Amygdala (tissue), 56 donors: ENCODE measurements at places on chromosomes 16 and 17.

DNA sequence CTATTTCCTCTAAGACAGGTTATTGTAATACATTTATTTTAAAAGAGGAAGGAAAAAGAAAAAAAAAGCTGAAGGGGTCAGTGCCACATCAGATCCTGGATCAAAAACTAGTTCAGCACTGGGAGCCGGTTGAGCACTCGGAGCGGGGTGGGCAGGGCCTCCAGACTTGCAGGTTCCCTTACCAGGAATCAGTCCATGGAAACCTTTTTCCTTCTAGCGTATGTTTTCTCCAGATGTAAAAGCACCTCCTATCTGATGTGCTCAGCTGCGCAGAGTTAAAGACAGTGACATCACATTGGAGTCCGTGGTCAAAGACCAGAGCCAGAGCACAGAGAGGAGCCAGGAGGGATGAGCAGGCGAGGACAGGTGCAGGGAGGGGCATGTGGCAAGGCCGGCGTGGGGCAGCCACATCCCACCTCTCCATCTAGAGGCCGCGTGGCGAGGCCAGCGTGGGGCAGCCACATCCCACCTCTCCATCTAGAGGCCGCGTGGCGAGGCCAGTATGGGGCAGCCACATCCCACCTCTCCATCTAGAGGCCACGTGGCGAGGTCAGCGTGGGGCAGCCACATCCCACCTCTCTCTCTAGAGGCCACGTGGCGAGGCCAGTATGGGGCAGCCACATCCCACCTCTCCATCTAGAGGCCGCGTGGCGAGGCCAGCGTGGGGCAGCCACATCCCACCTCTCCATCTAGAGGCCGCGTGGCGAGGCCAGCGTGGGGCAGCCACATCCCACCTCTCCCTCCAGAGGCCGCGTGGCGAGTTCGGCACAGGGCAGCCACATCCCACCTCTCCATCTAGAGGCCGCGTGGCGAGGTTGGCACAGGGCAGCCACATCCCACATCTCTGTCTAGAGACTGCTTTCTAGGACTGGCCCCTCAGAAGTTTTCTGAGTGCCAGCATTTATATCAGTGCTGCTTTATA lies 166.8 kb upstream of the CHMP6 start:
- DNase-seq: no peak

DNA sequence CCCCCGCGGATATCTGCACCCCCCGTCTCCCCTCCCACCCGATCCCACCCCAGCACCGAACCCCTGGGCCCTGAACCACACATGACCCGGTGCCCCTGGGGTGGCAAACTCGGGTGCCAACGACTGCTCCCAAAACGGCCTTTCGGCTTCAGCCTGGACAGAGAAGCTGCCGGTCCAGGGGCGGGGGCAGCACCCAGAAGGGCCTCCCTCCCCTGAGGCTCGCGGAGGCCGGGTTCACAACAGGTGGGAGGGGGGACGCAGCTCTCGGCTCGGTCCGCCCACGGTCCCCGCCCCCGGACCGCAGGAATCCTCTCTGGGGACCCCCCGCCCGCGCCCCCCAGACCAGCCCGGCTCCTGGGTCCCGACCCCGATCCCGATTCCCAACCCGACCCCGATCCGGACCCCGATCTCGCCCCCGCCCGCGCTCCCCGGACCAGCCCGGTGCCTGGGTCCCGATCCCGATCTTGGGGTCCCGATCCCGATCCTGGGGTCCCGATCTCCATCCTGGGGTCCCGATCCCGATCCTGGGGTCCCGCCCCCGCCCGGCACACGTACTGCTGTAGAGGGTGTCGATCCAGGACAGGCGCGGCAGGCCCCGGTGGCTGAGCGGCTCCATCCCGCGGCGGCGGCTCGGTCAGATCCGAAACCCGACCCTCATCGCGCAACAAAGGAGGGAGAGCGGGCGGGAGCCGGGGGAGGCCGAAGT lies 516 bp downstream of the ABR start:
- DNase-seq: no peak

DNA sequence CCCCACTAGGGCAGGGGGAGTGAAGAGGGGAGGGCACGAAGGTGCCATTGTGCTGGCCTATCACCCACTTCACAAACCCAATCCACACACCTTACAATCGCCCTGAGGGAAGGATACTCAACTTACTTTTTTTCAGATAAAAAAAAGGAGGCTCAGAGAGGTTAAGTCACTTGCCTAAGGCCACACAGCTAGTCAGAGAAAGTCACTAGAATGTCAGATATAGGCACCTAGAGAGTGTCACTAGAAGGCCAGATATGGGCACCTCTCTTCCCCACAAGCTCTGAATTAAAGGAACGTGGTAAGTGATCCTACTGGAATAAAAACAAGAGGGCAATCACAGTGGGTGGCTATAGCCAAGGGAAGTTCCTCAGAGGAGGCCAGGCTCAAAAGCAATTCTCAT lies 204.5 kb upstream of the ASIC2 start:
- no peak for DNase-seq

- DNase-seq: no peak
Measured at GRCh38 chr16:4064950-4065352, 51.3 kb downstream of the ADCY9 start.

- DNase-seq: no peak
Measured at GRCh38 chr17:11880714-11881113, 116.6 kb downstream of the ZNF18 start.

GRCh38 chr16:54000361-54000760 lies 286.2 kb downstream of the IRX3 start:
- no peak for DNase-seq

DNA sequence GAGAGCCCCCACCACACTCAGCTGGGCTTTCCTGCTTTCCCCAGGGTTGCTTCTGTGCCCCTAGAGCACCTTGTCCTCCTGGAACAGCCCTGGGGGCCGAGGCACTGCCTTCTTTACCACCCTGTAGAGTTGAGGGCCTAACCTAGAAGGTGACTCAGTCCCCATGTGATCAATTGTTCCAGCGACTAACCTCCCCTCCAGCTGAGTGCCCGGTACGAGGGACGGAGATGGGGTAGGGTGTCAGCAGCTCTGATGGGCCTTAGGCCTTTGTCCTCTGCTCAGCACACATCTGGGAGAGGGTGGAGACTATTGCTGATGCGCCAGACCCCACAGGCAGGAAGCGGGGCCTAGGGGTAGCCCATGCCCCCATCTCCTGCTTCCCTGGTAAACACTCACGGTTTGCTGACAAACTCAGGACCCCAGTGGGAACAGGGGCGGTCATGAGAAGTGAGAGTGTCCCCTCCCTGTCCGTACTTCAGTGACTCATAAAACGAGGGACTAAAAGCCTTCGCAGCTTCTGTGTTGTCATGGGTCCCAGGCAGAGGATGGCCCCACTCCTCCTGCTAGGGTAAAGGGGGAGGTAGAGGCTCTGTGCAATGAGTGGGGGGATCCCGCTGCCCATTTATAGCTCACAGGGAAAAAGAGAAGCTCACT lies 33.1 kb downstream of the NECAB2 start:
- DNase-seq: no peak
